Putamen (tissue), 1 donor: ENCODE measurements at places on chromosomes 3 and 15.

GRCh38 chr3:14590569-14590968, 50.4 kb upstream of the GRIP2 start:
- no peak for DNase-seq

GRCh38 chr3:186118692-186119091, 9.8 kb upstream of the ETV5 start:
- no peak for DNase-seq

GRCh38 chr3:129943020-129943419, 31.5 kb upstream of the TRH start:
- no peak for DNase-seq

DNA sequence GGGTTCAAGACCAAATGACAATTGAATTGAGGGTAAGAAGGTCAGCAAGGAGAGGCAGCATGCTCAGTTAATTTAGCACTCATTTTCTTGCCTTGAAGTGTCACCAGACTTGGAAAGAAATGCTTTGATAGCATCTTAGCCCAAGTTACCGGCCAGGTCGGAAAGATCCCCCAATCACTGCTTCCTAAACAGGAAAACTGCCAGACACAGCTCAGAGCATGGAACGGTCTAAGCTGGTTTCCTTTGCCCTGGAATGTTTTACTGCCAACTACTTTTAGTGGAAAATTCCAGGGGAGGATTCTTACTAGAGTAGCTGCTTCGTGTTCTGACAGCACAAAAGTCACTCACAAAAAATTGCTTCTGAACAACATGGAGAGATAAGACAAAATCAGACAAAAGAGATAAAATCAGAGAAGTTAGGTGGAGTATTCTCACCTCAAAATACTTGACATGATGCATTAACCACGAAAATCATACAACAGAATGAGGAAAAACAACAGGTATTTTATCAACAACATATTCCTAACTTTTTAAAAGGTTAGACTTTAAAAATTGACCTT, 65.5 kb downstream of the CCR4 start:
- no peak for DNase-seq

GRCh38 chr3:62110443-62111225, 262.7 kb downstream of the FEZF2 start:
- no peak for DNase-seq

- no peak for DNase-seq
Observed at GRCh38 chr3:32176989-32177701, 61.3 kb upstream of the CMTM8 start.

GRCh38 chr3:132180337-132180791, 136.8 kb upstream of the ACP3 start:
- DNase-seq = peak; percentile 3

GRCh38 chr3:184284696-184285095, 8.9 kb downstream of the ECE2 start:
- peak; percentile 31 for DNase-seq

- no peak for DNase-seq
Observed at GRCh38 chr3:48651771-48652170, 10.9 kb downstream of the CELSR3 start.

DNA sequence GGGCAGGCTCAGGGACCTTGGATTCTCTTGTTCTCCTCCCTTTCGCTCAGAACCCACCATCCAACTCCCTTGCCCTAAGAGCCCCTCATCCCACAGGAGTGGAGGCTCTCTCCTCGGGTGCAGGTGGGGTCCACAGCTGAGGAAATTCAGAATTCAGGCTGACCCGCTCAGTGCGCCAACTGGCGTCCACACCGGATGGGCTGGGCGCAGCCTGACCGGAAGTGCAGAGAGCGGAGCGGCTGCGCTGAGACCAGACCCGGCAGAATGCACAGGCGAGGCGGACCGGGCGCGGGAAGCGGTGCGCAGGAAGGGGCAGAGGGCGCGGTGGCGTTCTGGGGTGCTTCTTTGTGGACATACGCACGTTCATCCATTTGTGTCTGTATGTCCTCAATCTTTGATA, 210.4 kb upstream of the NDN start:
- DNase-seq = no peak

DNA sequence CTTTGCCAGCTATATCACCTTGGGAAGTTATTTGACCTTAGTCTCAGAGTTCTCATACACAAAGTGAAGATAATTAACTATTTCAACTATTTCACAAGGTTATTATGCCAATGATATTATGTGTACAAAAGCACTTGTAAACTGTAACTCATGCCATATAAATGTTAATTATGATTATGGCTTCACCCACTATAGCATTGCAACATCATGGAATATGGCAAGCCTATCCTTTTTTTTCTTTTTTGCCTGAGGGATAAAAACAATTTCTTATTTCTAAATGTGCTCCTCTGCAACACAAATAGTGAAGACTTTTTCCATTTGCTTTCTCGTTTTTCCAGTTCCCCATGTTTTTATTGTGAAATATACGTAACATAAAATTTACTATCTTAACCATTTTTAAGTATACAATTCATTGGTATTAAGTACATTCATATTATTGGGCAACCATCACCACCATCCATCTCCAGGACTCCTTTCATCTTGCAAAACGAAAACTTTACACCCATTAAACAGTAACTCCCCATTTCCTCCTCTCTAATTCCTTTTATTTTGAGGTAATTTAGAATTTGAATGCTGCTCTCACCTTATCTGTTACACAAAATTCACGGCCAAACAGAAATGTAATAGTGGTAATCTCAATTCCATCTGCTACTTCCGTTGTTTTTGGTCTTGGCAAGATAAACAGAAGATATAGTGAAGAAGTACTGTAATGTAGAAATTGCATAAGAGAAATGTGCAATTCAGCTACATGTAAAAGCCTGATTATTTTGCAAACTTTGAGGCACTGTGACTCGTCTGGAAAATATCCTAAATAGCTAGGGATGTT, 46.3 kb downstream of the NANOGP8 start:
- no peak for DNase-seq

GRCh38 chr3:153250446-153250845, 88.4 kb downstream of the RAP2B start:
- DNase-seq = no peak

DNA sequence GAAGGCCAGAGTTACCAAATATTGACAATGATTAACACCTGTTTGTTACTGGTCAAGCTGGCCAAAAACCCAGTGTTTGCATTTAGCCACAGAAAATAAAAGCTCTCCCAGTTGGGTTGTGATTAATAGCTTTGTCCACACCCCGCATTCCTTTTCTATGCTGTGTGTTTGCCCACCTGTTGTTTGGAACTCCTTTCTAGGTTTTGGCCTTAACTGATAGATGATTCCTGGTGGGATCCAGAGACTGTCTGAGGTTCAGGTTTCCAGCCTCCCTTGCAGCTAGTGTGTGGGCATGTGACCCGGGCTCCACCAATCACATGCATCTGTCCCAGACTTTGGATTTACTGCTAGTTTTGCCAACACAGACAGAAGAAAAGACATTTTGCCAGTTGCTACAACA, 83.8 kb downstream of the PTPRG start:
- DNase-seq = no peak

GRCh38 chr3:139835830-139836683, 98.9 kb upstream of the CLSTN2 start:
- DNase-seq = no peak
